AG04449 (cell line): ENCODE measurements at places on chromosomes 7 and 10.
A peak's percentile ranks its signal among the peaks of the same experiment; 100 is the strongest.

DNA sequence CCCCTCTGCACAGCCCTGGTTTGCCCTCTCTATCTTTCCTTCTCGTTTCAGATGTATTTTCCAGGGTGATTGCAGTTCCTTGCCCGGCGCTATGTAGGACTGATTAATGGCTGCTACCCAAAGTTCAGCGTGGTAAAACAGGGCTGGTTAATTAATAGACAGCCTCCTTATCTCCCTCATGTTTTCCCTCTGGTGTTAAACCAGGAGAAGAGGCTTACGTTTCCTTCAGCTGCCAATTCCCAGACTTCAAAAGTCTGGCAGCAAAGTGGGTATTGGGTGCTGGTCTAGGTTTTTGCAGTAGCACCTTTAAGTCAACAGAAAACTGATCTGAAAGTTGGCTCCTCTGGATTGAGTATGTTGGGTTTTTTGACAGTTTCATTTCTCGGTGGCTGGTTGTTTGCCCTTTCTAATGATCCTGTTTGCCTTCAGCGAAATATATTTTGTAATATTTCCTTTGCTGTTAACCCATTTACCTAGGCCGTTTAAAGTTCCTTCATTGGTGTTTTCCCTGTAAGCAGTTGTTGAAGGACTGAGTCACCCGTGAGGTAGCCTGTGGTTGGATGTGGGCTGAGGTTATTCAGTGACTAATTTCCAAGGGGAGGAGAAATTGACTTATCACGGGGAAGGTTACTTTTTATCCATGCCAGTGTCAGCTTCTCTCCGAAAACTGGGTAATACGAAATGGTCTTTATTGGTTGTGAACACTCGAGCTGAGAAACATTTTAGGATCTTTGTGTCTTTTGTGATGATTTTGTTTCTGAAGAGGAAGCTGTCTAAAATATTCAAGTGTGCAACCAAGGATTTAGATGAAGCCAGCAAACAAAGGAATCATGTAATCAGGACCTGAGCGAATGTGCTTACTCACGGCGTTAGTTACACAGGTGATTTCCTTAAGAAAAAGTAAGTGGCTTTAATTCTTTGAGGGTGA lies 257.2 kb downstream of the KIAA1217 start:
- DNase-seq: no peak

DNA sequence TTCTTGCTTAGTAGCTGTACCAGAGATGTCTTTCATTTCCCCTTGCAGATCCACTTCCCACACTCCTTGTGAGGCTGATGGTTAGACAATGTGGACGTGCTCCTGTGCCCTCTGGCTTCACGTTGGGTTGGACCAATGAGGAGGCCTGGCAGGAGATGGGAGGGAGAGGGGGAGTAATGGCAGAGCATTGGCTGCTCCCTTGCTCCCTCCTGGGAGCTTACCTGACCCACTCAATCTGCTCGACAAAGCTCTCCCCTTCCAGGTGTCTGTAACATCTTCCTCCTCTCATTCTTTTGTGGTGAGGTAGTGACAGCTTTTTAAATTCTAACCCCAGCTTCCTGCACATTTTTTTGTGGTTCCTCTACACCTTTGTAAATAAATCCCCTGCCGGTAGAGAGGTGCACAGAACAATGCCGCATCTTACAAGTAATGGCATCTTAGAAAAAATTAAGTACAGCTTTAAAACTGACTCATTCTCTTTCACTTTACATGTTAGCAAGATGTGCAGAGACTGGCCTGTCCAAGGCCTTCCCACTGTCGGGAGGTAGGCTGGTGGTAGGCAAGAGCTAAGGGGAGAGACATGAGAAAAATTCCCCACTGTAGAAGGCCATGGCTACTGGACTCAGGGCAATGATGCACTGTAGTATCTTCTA lies 134.3 kb downstream of the HTR7 start:
- no peak for DNase-seq

DNA sequence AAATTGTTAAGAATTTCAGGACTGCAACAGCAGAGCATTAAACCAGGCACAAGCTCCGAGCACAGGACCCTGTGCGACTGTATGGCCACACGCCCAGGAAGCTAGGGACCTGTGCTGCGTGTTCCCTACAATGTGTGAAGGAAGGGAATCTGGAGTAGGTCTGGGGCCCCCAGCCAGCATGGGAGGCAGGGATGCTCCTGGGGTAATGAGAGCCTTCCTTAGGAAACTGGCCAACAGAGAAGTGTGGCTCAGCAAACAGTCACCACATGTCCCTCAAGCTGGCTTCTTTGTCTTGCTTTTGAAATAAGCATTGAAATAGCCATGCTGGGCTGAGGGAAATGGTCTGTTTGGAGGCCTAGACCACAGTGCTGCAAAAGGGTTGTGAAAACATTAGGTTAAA lies 8.2 kb downstream of the BLNK start:
- no peak for DNase-seq

DNA sequence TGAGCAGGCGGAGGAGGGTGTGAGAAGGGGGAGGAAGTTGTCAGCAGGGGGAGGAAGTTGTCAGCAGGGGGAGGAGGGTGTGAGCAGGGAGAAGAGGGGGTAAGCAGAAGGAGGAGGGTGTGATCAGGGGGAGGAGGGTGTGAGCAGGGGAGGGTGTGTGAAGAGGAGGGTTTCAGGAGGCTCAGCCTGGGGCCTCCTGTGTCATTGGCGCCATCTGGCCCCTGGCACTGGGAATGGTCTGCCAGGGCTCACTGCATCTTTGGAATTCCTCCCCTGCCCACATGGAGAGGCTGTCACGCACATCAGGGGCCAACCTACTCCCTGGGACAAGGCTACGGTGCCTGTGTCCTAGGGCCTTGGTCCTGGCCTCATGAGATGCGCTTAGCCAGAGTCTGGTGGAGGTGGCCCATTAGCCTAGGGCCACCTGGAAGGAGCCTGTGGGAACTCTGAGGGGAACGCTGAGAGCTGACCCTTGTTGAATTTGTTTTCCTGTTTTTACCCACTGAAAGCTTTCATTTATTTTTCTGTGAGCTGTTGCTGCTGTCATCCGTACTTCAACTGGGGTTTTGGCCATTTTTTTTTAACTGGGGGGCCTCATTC lies 18.0 kb downstream of the CAMK2B start:
- DNase-seq: peak; percentile 10

- DNase-seq: no peak
Measured at GRCh38 chr7:113159746-113160339, 41.5 kb upstream of the SMIM30 start.

- no peak for DNase-seq
Measured at GRCh38 chr10:131815266-131816156, 85.3 kb upstream of the PPP2R2D start.

- DNase-seq: no peak
Measured at GRCh38 chr7:117036053-117036669, 82.9 kb downstream of the ST7 start.

- peak; percentile 67 for DNase-seq
Measured at GRCh38 chr7:122143751-122144711, at the start of gene AASS. AASS (minus strand) TSS chr7:122144249; CDS start chr7:122133726, 10,523 bp downstream.

- DNase-seq: no peak
Measured at GRCh38 chr10:14362104-14362503, 31.4 kb upstream of the FRMD4A start.

GRCh38 chr10:34504534-34504933 lies 310.6 kb downstream of the PARD3 start:
- no peak for DNase-seq

DNA sequence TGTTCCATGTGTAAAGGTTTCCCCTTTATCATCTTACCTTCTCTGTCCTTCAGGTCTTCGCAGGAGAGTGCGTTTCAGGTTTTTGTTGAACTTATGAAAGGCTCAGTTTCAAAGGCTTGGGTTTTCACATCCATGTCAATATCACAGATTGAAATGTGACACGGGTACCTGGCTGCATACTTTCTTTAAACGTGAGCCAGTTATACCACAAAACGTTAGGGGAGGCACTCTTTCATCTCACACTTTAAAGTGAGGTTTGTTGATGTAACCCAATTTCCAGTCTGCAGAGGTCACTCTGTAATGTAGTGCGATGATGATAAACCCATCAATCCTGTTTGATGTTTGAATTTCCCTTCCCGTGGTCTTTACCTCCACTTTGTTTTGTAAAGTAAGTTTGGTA lies 506.9 kb downstream of the SUGCT start:
- no peak for DNase-seq

- DNase-seq: no peak
Measured at GRCh38 chr10:23448323-23448722, 9.4 kb downstream of the OTUD1 start.

GRCh38 chr10:87544721-87545120 lies 40.0 kb downstream of the MINPP1 start:
- DNase-seq: no peak

DNA sequence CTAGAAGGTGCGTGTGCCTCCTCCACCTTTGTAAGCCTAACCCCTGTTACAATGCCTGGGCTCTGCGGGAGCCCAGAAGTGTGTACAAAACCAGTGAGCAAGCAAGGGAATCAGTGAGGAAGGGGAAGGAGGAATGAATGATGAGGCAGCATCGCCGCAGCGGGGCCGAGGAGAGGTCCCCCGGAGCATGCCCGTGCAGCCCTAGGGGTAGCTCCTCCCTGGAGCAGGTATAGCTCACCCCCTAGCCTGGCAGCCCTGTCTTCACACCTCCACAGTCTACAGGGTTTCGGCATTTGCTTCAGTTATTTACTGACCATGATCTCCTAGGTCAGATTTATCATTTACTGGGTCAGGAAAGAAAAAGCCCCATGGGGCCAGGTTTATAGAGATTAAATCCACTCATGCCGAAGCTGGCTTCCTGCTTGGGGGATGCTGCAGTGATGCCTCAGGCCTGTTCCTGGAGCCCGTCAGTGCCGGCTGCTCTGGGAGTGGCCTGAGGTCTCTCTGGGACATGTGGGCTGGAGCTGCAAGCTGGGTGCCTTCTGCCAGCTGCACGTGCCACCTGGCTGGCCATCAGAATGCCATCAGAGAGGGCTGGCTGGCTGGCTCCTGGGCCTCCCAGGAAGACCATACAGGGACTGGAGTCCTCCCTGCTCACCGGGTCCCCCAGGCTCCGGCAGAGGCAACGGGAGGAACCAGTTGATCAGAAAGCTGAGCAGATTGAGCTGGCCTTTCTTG lies 138.9 kb downstream of the GRK5 start:
- DNase-seq: no peak

DNA sequence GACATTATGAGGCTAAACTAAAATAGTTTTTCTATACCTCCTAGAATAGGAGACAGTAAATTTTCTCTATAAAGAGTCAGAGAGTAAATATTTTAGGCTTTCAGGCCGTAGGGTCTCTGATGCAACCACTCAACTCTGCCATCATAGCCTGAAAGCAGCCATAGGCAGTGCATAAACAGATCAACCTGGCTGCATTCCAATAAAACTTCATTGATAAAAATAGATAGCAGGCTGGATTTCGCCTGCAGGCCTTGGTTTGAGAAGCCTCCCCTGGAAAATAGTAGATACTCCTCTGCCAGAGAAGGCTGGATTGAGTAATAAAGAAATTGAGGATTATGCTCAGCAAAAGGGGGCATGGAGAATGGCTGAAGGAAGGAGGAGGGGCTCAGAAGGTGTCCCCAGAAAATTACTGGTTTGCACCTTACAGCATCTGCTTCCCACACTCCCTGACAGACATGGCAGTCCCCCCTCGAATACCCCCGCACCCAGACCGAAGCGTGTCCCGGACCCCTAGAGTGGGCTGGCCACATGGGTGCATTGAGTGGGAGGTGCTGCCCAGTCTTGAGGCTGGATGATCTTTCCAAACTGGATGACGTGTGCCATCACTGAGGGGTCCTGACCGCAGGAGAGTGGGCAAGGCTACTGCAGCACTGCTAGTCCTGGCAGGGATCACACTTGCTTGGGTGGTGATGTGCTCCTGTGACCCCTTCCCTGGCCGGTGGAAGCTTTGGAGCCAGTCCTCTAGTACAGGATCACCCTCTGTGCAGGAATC lies 126.6 kb downstream of the PTPN20 start:
- DNase-seq: no peak

GRCh38 chr10:42640610-42641229 lies 2.4 kb upstream of the ZNF33B start:
- DNase-seq: no peak

DNA sequence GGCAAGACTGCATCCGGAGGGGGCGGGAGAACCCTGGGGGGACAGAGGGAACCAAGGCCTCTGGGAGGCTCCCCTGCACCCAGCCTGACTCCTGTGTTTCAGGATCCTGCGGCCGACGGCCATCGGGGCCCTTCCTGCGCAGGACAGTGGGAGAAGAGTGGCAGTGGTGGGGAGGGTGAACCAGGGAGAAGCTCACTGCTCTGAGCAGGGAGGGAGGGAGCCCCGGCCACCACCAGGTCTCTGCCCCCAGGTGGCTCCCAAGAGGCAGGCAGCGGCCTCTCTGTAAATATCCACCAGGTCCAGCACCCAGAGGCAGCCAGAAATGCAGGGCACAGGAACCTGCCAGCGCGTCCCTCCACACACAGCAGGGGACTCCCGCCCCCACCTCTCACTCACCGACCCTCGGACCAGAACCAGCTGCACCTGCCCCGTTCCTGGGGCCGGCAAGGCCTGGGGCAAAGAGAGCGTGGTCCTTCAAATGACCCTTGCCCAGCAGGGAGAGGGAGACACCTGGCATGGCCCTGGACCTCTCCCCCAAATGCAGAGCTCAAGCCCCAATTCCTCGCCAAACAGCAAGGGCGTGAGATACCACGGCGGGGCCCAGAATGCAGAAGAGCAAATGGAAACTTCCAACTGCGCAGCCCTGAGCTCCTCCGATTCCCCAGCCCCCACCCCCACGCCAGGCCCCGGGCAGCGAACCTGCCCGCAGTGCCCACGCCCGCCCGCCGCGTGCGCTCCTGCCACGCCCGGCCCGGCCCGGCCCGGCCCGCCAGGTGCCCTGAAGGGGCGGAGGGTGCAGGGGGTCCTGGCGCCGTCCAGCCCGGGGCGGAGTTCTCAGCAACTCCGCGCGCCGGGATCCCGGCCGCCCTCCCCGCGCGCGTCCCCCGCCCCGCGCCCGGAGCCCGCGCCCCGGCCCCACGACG lies 805 bp downstream of the RASGEF1A start:
- no peak for DNase-seq

GRCh38 chr7:105219771-105220160 lies 169.0 kb downstream of the SRPK2 start:
- peak; percentile 17 for DNase-seq

- DNase-seq: no peak
Measured at GRCh38 chr10:3413937-3414666, 241.5 kb upstream of the PITRM1 start.

DNA sequence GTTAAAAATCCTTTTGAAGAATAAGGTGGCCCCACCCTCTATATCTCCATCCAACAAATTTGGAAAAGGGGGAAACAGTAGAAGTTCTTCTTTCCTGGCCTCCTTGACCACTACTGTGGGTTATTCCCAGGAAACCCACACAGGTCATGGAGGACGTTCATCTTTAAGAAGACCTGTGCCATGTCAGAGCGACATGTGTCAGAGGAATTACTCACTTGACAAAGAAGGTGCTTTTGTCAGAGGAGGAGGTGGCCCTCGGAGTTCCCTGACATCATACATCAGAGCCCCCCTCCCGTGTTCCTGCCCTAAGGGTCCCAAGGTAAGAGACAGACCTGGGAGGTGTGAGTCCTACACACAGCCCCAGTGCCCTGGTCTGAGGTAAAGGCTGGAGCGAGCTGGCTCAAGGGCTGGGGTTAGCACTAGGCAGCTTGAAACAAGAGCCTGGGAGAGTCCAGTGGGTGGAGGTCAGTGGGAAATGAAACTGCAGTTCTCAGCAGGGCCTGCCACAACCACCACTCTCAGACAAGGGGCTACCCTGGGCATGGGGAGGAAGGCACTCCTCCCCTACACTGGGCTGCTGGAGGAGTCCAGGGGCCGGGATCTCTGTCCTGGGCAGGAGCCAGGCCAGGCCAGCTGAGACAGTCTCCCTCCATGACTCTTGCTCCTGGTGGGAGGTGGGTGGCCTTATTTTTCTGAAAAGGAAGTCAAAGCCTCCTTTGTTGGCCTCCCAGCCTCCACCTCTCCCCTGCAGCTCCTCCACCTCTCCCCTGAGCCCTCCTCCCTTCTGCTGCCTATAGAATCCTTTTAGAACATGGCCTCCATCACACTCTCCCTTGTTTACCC lies 21.8 kb upstream of the ZMIZ1 start:
- DNase-seq: no peak
